ENCODE measurements at places on chromosomes 11 and 22.

DNA sequence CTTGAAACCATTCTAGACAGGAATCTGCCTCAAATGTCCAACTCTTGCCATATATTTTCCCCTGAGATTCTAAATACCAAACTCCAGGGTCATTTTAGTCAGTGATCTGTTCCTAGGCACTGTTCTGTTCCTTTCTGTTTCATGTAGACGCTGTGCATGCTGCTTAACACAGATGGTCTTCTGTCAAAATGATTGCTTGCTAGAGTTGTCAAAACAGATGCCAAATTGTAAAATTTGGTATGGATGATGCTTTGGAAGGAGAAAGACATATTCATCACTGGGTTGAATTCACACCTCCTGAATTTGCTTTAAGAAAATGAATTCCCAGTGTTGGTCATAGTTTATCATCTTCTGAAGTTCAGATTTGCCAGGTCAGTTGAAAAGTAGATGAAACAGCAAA lies 425.9 kb downstream of the ETS1 start:
- peaks cover 32% of the 10 kb centered on the region for H3K4me1 ChIP-seq
- H3K4me3 ChIP-seq, result no peak overlapping the region
- no peaks in the 10 kb centered on the region for H3K36me3 ChIP-seq
- DNase-seq, result no peak

DNA sequence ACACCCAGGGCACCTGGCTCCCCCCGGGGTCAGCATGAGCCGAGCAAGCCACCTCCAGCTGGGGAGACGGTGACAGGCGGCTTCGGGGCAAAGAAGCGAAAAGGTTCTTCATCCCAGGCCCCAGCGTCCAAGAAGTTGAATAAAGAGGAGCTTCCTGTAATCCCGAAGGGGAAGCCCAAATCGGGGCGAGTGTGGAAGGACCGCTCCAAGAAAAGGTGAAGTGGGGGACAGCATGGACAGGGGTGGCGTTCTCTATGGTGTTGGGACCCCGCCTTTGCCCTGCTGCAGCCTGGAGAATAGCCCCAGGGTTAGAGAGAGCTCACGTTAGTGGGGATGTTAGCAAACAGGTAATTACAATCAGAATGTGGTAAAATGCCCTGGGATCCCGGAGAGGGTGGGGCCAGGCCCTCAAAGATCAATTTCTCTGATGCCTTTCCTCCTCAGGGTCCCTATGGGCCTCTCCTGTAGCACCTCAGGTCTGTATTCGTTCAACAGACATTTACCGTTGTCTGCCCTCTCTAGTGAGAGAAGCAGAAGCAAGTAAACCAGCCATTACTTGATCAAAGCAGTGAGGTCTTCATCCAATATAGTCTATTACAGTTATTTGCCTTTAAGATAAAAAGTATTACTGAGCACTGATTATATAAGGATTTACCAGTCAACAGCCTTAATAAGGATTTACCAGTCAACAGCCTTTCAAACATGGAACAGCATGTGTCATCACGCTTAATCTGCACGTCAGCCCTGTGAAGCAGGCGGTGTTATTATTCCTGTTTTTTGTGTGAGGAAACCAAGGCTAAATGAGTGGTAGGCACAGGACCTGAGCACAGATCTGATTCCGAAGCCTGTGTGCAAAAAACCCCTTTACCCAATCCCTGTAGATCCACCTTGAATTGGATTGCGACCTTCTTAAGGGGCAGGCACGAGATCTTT lies 1.0 kb downstream of the CCDC86 start:
- peak; percentile 23 for DNase-seq
- peaks cover 9% of the 10 kb centered on the region for H3K27me3 ChIP-seq
- no peak overlapping the region for H3K27ac ChIP-seq
- H3K4me3 ChIP-seq, result peak overlapping the region; percentile 87
- peaks cover 33% of the 10 kb centered on the region for H3K4me1 ChIP-seq

- H3K27me3 ChIP-seq, result no peaks in the 10 kb centered on the region
- peaks cover 6% of the 10 kb centered on the region for H3K4me1 ChIP-seq
- no peak overlapping the region for H3K4me3 ChIP-seq
- H3K27ac ChIP-seq, result no peak overlapping the region
Measured at GRCh38 chr11:23353611-23354010, 493.3 kb upstream of the CCDC179 start.

GRCh38 chr22:22787786-22788459 lies 99.7 kb upstream of the IGLL5 start:
- H3K27ac ChIP-seq, result no peak overlapping the region
- H3K27me3 ChIP-seq, result no peaks in the 10 kb centered on the region
- peak; percentile 78 for DNase-seq
- H3K4me1 ChIP-seq, result peaks cover 4% of the 10 kb centered on the region

GRCh38 chr11:7422544-7423331 lies 62.6 kb upstream of the OLFML1 start:
- H3K36me3 ChIP-seq, result no peaks in the 10 kb centered on the region
- no peak for DNase-seq
- no peak overlapping the region for H3K4me3 ChIP-seq
- H3K27me3 ChIP-seq, result no peaks in the 10 kb centered on the region
- H3K27ac ChIP-seq, result no peak overlapping the region

DNA sequence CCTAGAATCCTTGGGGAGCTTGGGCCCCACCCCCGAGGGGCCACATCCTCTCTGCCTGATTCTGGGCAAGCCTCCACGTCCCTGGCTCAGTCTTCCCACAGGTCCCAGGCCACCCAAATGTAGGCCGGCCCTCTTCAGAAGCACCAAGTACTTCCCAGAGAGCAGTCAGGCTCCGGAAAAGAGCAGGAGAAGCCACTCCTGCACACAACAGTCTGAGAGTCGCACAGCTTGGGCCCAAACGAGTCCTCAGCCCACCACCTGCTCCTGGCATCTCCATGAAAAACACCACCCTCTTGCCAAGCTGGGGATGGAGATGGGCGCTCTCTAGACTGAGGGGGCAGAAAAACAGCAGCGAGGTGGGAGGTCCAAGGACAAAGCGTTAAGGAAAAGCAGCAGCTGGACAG lies 15.4 kb downstream of the EHD1 start:
- no peak for DNase-seq
- H3K36me3 ChIP-seq, result peaks cover 13% of the 10 kb centered on the region
- no peak overlapping the region for H3K4me3 ChIP-seq
- H3K27me3 ChIP-seq, result peaks cover 3% of the 10 kb centered on the region
- peaks cover 14% of the 10 kb centered on the region for H3K4me1 ChIP-seq
- H3K27ac ChIP-seq, result peak overlapping the region; percentile 61

DNA sequence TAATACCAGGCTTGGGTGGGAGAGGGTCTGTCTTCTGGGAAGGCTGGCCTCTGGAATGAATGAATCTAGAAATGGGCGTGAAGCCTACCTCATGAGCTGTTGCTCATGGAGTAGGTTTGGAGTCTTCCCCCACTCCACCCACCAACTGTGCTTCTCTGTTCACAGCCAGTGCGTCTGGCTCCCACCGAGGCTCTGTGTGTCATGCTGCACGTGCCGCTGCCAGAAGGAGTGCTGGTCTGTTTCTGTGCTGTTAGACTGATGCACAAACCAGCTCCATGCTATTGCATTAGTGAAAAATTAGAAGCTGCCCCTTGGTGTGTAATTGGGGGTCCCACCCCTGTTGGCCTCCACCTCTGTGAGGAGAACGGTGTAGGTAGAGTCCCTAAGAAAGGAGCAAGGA lies 132.3 kb upstream of the PARVA start:
- peaks cover 18% of the 10 kb centered on the region for H3K4me1 ChIP-seq
- peaks cover 7% of the 10 kb centered on the region for H3K36me3 ChIP-seq
- no peak overlapping the region for H3K27ac ChIP-seq
- peaks cover 14% of the 10 kb centered on the region for H3K27me3 ChIP-seq
- DNase-seq, result no peak
- no peak overlapping the region for H3K4me3 ChIP-seq

DNA sequence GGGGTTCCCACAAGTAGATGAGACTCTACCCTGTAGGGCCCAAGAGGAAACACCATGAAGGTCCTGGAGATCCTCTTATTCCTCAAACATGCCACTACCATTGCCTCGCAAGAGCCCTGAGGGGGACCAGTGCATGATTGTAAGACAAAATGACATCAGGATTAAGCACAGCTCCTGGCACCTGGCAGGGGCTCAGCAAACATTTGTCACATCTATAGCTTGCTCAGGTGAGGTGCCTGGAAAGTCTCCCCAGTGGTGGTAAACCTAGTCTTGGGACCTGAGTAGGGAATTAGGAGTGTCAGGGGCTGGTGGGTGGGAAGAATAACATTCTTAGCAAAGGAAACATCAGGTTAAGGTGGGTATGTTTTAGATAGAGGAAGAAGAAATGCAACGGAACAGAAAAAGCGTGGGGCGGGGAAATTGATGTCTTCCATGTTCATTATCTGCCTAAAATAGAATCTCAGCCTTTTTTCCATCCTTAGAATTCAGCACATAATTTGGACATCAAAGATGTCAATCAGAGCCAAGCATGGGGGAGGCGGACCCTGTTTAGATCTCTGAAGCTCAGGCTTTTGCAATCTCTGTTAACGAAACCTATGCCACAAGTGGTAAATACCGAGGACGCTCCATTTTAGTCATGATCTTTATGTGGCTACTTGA lies 924 bp downstream of the YPEL1 start:
- no peak for DNase-seq
- no peaks in the 10 kb centered on the region for H3K36me3 ChIP-seq
- peaks cover 14% of the 10 kb centered on the region for H3K4me1 ChIP-seq
- peak overlapping the region; percentile 94 for H3K4me3 ChIP-seq

DNA sequence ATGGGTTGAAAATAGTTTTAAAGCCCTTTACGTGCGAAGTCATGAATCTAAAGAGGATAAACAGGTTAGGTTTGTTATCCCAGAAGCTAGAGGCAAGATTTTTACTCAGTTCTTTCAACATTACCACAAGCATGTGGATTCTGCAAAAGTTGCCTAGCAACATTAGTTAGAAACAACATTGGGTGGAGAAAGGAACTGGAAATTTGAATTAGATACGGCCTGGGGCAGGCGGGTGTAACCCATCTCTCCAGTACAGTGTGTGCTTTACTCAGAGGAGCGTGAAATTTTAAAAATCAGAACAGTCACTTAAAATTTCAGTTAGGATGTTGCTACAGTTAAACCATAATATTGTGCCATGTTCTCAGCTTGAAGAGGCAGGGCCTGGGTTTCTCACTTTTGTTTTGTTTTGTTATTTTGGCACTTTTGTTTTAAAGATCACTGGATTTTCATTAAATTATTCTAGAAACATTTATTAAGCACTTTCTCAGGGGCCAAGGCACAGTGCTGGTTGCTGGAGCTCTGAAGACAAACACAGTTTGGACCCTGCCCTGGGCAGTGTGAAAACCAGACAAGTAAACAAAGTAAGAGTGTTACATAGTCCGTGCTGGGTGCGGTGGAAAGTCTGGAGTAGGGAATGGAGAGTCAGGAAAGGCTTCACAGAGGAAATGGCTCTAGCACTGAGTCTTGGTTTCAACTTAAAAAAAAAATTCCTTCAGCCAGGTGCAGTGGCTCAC lies 4.4 kb upstream of the WEE1 start:
- H3K36me3 ChIP-seq, result no peaks in the 10 kb centered on the region
- peak overlapping the region; percentile 97 for H3K27ac ChIP-seq
- H3K4me3 ChIP-seq, result peak overlapping the region; percentile 68
- DNase-seq, result peak; percentile 32
- H3K4me1 ChIP-seq, result peaks cover 19% of the 10 kb centered on the region
